ENCODE measurements at places on chromosomes 16 and 17.

DNA sequence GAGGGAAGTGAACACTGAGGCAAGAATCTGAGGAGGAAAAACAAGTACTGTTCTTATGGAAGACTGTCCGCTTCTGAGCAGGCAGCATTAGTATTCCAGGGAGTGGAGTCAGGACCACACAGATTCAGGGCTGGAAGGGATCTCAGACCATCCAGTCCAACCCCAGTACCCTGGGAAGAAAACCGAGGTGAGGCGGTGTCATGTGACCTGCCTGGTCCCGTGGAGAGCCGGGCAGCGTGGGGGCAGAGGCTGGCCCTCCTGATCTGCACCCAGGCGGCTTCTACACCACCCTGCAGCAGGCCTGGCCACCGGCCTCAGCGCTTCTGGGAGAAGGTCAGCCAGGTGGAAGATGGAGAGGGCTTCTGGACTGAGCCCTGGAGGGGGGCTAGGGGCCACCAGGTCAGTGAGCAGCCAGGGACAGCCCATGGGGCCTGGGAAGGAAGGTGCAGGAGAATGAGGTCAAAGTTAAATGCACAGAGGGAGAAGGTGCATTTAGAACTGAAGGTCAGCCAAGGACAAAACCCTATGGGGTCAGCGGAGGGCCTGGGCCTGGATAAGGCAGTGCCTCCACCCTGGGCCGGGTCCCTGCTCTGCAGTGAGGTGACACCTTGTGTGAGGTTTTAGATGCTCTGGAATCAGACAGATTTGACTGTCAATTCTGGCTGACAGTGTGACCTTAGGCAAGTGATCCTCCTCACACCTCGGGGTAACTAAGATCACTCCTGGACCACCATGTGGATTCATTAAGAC lies 45.9 kb downstream of the VAC14 start:
- DNase-seq, result no peak

DNA sequence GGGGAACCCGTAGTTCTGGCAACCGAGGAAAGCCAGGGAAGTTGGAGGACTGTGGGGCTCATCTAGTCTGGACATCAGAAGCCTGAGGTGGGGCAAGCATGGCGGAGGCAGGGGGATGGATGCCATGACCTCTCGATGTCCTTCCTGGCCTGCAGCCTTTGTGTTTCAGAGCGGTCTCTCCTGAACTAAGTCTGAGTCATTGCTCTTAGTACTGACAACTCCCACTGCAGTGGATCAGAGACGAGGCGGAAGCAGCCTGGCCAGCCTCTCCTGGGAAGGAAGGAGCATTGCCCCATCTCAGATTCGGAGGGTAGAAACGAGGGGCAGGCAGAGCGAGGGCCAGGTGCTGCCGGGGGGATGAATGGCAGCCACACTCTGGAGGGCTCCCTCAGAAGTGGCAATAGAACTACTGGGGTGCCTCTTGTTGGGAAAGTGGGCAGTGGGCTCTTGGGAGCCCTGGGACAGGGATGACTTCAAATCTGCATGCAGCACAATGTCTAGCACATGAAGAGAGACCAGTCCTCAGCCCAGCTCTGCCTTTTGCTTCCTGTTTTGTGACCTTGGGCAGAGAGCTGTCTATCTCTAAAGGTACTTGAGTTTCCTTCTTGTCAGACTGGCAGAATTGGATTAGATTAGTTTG lies 3.6 kb upstream of the STAC2 start:
- DNase-seq, result no peak

GRCh38 chr16:76963614-76964315 lies 227.2 kb upstream of the MON1B start:
- DNase-seq, result no peak

DNA sequence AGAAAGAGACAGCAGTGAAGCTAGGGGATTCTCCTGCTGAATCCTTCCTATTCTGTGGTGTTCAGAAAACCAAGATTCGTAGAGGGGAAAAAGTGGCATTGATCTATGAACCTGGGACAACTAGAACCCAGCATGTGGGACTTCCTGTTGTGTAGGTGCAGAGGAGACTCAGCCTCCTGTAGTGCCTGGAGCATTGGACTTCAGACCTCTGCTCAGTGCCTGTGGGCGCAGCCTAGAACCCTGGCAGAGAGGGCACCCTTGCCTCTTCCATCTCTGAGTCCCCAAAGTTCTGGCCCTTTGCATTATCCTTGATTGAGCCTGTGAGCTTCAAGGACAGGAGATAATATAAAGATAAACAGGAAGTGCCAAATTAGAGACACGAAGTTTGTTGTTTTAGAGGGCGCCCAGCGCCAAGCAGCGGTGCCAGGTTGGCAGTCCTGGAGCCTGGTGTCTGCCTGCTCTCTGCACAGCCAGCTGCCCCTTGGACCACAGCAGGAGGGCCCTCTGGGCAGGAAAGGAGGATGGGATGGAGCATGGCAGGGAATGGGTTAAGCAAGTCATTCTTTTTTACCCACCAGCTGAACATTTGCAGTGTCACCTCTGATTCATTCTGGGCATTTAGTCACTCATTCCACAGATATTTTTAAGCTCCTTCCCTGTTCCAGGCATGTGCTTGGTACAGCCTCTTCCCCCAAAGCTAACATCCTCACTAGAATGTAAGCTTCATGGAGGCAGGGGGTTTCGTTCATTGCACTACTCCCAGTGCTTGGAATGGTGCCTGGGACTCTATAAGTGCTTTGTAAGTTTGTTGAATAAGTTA lies 11.9 kb upstream of the SP6 start:
- no peak for DNase-seq

- DNase-seq, result no peak
Observed at GRCh38 chr16:64919929-64920607, 201.8 kb downstream of the CDH11 start.

- DNase-seq, result peak; percentile 32
Observed at GRCh38 chr17:40168262-40168832, 8.9 kb upstream of the RAPGEFL1 start.

- DNase-seq, result no peak
Observed at GRCh38 chr16:67277999-67278772, 1.1 kb upstream of the PLEKHG4 start.

DNA sequence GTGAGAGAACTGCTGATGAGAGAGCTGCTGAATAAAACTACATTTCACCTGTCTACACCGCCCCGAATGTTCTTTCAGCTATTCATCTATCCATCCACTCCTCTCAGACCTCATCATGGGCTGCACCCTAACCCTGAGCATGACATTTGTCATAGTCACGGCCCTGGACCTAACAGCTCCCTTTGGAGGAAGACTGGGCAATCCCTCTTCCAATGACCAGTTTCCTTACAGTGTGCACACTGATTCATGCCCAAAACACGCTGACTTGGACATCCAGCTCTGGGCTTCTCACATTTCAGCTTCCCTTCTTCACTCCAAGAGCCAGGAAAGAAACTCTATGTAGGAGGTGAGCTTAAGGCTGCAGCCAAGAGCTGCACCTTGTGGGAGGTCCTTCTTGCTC lies 41.8 kb upstream of the ARL4D start:
- DNase-seq, result no peak

DNA sequence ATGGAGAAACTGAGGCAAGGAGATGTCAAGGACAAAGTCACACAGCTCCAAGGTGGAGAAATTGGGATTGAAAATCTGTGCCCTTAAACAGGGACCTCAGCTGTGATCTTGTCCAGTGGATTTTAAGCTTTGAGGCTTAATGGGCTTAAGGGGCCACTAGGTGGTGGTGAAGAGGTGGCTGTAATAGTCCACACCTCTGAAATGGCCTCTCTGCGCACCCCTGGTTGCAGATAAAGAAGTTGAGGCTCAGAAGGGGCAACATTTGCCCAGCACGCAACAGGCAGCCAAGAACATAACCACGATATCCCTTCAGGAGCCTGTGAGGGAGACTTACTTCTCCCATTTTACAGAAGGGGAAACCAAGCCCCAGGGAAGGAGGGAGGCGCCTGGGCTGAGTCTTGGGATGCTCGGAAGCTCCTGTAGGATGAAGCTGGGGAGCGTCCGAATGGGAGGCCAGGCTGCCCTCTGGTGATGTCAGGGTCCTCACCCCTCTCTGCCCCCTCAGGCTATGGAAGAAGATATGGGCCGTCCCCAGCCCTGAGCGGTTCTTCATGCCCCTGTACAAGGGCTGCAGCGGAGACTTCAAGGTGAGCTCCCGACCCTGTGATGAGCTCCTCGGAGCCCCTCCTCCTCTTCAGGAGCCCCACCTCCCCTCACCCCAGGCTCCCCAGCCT lies 43.7 kb downstream of the IL21R start:
- DNase-seq, result no peak

- DNase-seq, result no peak
Observed at GRCh38 chr17:916315-916714, 63.3 kb downstream of the NXN start.

DNA sequence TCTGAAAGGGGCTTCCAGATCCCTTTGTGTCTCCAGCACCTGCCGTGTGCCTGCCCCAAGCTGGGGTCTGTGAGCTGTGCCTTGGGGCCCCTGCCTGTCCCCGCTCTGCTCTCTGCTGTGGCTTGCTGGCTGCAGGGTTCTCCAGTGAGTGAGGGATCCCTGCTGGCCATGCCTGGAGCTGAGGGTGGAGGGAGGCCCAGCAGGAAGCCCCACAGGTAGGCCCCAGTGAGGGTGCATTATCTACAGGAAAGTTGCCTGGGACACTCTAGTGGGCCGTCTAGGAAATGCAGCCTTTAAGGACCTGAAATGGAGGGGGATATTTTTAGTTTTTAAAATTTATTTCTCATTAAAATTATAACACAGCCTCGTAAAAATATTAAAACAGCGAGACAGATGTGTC lies 50.9 kb downstream of the JPH3 start:
- no peak for DNase-seq

DNA sequence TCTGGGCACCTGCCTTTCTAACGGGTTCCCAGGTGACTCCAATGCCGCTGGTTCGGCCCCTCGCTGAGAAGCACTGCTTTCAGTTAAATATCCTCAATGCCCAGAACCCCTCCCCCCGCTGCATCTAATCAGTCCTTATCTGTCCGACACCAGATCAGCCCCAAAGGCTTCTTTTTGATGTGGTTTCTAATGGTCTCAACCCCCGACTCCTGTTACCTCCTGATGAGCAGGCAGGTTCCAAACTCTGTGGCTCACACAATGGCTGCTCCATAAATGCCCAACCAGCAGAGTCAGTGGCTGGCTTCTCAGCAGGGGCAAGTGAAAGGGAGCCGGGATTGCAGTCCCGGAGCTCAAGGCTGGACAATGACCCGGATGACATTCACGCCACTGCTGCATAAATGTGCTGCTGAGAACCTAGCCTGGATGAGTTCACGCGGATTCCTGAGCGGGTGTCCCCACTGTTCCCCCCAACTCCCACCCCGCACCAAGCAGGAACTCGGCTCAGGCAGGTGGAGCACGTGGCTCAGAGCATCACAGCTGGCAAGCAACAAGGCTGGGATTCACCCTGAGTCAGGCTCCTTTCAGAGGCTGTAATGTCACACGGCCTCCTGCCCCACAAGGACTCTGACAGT lies 1.0 kb upstream of the SLC38A8 start:
- DNase-seq, result no peak

DNA sequence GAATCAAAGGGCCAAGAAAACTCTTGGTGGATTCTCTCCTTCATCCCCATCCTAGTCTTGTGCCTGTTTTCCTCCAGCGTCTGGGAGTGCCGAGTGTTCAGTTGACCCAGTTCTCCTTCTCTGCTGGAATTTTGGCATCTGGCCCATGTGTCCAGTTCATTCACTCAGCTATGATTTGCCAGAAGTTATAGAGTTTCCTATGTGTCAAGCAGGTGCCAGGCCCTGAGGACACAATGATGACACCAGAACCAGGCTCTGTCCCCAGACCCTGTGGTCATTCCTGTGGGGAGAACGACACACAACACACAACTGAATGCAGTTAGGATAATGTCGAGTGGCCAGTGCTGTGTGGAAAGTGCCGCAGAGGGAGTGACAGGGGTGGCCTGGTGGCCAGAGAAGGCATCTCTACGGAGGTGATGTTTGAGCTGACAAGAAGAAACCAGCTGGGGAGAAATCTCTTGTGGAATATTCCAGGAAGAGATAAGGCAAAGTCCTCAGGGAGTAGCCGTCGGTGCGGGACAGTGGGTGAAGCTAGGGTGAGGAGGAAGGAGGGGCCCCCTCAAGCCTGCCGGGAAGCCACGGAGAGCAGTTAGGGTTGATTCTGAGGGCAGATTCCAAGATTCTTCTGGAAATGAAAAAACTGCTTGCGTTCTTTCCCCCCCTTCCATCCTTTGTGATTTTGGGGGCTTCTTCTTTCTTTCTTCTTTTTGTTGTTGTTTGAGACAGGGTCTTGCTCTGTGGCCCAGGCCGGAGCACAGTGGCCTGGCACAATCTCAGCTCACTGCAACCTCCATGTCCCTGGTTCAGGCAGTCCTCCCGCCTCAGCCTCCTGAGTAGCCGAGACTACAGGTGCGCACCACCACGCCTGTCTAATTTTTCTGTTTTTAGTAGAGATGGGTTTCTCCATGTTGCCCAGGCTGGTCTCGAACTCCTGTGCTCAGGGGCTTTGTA lies 35.8 kb upstream of the IL34 start:
- no peak for DNase-seq

GRCh38 chr17:49456183-49456965 lies 38.7 kb upstream of the NGFR start:
- no peak for DNase-seq

- no peak for DNase-seq
Observed at GRCh38 chr17:8175795-8176196, 384 bp downstream of the TMEM107 start.

- no peak for DNase-seq
Observed at GRCh38 chr16:12356632-12357340, 380.3 kb downstream of the SNX29 start.

GRCh38 chr16:86986809-86987487 lies 330.2 kb downstream of the C16orf95 start:
- no peak for DNase-seq

- no peak for DNase-seq
Observed at GRCh38 chr16:50126183-50126582, 26.9 kb upstream of the TENT4B start.

DNA sequence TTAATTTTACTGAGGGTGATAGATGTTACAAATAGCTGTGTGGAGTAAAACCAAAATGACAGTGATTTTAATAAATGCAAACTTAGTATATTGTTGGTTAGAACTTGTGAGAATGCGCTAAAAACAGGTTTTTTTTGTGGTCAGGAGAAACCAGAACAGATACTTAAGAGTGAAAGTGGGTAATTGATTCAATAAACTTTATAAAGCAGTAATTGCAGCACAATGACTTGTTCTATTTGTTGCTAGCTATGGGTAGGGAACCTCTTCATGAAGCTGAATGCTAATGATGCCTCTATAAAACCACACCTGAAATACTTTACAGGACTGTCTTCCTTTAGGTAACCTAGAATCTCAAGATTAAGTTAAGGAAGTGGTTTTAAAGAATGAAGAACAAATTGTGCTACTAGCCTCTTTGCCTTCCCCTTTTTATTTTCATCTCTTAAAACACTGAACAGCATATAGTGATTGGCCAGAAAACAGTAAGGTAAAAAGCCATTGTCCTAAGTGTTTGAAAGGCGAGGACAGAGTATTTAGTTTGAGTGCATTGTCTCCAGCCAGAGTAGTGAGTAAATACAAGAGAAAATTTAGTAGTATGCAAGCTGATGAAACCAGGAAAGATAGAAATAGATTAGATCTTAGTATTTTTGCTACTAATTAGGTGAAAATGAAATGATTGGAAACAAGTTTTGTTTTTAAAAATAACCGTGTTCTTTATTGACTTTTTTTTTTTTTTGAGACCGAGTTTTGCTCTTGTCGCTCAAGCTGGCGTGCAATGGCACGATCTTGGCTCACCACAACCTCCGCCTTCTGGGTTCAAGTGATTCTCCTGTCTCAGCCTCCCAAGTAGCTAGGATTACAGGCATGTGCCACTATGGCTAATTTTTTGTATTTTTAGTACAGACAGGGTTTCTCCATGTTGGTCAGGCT lies 6.0 kb downstream of the GGNBP2 start:
- no peak for DNase-seq

GRCh38 chr16:927406-927805 lies 43.4 kb downstream of the LMF1 start:
- DNase-seq, result no peak

- peak; percentile 18 for DNase-seq
Observed at GRCh38 chr17:69326377-69327059, 415 bp downstream of the ABCA5 start.
